ENCODE measurements at places on chromosomes 3 and 15. TPM values are rescaled to one million over a fixed set of nuclear protein-coding genes. Genes with fewer than 3 reads are reported as not detected.

The CPB1 gene
- total RNA-seq = not detected

The CDV3 gene
- 322 TPM for total RNA-seq

- no peak for DNase-seq
Measured at GRCh38 chr3:97089621-97090020, 275.2 kb downstream of the EPHA6 start.

GRCh38 chr15:34606545-34606944 is 23.1 kb upstream of the GOLGA8B start:
- no peak for DNase-seq

Data from CD8-positive, alpha-beta memory T cell (primary cell).